Activated CD8-positive, alpha-beta memory T cell treated with anti-CD3 and anti-CD28 coated beads, Interleukin-2, amount 10 ng/mL, durations not matched to agents 7 days and 5 days (primary cell): ENCODE measurements at places on chromosomes 11 and 22. TPM values are rescaled to one million over a fixed set of nuclear protein-coding genes. Genes with fewer than 3 reads are reported as not detected.

- H3K27ac ChIP-seq: no peak overlapping the region
- no peaks in the 10 kb centered on the region for H3K36me3 ChIP-seq
- no peak overlapping the region for H3K4me3 ChIP-seq
- no peak for DNase-seq
These were observed 532.2 kb upstream of the API5 start for GRCh38 chr11:42779555-42779954.

Gene DEFB131B
- total RNA-seq: not detected

DNA sequence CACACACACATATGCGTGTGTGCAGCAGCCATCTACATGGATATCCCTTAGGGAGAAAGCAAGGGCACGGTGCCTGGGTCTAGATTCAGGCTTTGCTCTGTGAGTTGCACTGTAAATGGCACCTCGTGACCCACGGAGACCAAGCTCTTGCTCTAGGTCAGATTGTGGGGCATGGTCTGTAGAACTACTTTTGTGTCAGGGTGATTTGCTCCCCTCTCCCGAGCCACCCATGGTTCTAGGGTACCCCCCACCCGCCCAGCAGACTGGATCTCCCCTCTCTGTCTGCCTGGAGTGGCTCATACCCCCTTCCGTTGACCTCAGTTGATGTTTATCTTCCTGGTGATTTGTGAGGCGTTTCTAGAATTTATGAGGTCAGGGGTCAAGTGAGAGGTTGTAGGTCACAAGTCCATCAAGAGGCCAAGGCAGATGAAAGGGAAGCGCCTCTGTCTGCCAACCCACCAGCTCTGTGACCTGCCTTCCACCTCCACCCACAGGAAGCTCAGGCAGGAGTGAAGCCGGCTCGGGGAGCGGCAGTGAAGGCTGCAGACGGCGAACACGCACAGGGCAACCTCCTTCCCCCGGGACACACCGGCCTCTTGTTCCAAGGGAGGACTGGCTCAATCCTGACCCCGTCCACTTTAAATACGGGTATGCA lies 76.2 kb upstream of the TTLL12 start:
- H3K4me1 ChIP-seq: peaks cover 31% of the 10 kb centered on the region
- DNase-seq: peak; percentile 83
- peaks cover 4% of the 10 kb centered on the region for H3K27me3 ChIP-seq
- H3K27ac ChIP-seq: peak overlapping the region; percentile 92
- no peaks in the 10 kb centered on the region for H3K36me3 ChIP-seq
- H3K4me3 ChIP-seq: peak overlapping the region; percentile 68

Gene MOV10L1
- not detected for total RNA-seq

Gene P2RX6
- 0.32 TPM for total RNA-seq

- H3K4me1 ChIP-seq: peaks cover 4% of the 10 kb centered on the region
- DNase-seq: no peak
- no peak overlapping the region for H3K4me3 ChIP-seq
- H3K36me3 ChIP-seq: no peaks in the 10 kb centered on the region
- H3K27me3 ChIP-seq: no peaks in the 10 kb centered on the region
These were observed 35.9 kb downstream of the ST3GAL4 start for GRCh38 chr11:126391286-126391954.

Gene OR8G5
- total RNA-seq: not detected

DNA sequence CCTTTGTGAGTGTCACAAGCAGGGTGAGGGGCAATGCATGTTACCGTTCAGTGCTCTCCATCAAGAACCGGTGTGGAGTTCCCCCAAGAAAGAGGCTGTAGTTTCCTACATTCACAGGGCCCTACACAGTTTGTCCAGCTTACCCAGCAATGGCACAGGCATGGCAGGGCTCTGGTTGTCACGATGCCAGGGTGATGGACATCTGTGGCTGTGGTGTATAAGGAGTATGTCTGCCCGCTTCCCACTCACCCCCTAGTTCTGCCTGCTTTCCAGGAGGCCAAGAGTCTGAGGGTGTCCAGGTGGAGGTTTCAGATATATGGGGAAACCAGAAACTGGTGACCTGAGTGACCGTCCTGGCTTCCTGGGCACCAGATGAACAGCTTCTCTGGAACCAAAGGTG lies 116.1 kb downstream of the PKNOX2 start:
- H3K36me3 ChIP-seq: no peaks in the 10 kb centered on the region
- no peak overlapping the region for H3K27ac ChIP-seq
- no peak for DNase-seq
- H3K4me1 ChIP-seq: no peaks in the 10 kb centered on the region

- H3K27ac ChIP-seq: peak overlapping the region; percentile 75
- peak; percentile 49 for DNase-seq
- H3K36me3 ChIP-seq: peaks cover 54% of the 10 kb centered on the region
- H3K4me3 ChIP-seq: no peak overlapping the region
- no peaks in the 10 kb centered on the region for H3K27me3 ChIP-seq
These were observed 51.7 kb downstream of the FLI1 start for GRCh38 chr11:128745311-128746136.
